ENCODE measurements at places on chromosomes 4 and X.

DNA sequence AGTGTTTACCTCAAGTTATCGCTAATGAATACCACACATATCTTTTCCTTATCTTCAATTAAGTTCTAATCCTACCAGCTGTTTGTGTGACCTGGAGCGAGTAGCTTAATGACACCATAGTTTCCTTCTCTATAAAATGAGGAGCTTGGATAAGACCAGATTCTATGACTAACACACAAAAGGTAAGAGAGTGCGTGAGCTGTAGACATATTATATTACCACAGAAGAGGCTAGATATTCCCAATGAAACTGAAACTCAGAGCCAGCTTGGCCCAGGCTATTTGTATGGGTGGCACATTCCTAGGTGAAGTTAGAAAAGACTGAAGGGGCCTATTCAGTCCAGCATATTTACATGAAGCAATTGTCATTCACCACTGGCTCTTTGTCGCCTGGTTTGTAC lies 30.2 kb downstream of the ASB5 start:
- peak; percentile 40 for DNase-seq

DNA sequence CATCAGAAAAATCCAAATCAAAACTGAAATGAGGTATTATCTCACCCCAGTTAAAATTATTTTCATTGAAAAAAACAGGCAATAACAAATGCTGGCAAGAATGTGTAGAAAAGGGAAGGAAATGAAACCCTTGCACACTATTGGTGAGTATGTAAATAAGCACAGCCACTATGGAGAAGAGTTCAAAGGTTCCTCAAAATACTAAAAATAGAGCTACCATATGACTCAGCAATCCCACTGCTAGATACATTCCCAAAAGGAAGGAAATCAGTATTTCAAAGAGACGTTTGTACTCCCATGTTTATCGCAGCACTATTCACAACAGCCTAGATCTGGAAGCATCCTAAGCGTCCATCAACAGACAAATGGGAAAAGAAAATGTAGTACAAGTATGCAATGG lies 932.4 kb downstream of the PCDH18 start:
- no peak for DNase-seq

DNA sequence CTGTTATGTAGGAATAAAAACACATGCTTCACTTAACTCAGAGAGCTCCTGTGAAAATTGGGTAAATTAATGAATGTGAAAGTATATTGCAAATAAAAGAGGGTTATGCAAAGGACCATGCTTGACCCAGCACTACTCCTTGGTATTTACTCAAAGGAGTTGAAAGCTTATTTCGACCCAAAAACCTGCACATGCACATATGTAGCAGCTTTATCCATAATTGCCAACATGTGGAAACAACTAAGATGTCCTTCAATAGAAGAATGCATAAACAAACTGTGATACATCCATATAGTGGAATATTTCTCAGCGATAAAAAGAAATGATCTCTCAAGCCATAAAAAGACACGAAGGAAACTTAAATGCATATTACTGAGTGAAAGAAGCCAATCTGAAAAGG lies 41.7 kb upstream of the SRD5A3 start:
- no peak for DNase-seq

GRCh38 chr4:162115333-162115732 lies 48.5 kb downstream of the FSTL5 start:
- no peak for DNase-seq

DNA sequence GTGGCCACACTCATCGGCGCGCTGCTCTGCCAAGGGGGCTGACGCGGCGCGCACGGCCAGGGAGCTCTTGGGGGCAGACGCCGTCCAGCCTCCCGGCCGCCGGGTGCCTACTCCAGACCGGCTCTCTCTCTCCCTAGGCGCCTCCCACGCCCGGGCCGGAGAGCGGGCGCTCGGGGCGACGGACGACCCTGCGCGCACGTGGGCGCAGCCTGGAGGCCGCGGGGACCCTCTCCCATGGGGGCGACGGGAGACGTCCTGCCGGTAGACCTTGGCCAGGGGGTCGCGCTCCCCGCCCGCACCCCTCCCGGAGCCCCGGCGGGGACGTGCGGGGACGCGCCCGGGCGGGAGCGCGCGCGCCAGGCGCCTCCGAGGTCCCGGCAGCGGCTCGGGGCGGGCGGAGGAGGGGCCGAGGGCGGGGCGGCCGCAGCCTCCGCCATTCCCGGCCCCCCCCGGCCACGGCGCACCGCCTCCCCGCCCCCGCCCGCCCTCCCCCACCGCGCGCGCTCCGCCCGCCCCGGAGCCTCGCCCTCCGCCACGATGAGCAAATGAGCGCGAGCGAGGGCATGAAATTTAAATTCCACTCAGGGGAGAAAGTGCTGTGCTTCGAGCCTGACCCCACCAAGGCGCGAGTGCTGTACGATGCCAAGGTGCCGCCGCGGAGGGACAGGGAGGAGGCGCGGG lies at the start of gene MSL3:
TSS of gene MSL3 (plus strand) at position 519 of the 681 bp plus-strand sequence. CDS start at position 546, 27 bp downstream.
- peak; percentile 74 for DNase-seq

DNA sequence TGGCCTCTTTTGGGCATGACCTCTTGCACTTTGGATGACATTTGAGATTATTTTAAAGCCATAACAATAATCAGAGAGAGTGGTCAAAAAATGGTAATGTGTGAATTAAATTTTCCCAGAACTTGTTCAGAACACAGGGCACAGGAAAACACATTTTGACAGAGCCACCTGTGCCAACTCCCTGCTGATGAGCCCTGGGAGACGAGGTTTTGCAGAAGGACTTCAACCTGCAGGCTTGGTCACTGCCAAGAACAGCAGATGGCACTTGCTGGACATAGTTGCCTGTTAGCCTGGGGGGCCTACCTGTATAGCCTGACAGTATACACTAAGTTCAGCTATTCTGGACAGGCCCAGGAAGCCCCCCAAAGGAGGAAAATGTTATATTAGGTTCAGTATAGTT lies 277.8 kb upstream of the EMCN start:
- peak; percentile 5 for DNase-seq

DNA sequence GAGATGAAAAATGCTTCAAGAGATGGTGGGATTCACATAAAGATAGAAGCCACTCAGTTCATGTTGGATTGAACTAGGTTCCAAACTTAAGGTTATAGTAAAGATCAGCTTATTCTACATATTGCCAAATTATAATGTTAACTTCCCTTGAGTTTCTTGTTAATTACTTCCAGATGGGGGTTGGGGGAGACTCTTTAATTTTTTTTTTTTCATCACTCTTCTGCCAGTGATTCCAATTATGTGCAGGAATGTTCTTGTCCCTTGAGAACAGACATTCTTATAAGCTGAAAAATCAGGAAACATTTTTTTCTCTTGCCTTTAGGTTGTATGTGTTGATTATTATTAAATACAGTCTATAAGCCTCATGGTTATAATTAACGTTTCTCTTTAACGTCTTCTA lies 30.0 kb downstream of the MND1 start:
- peak; percentile 59 for DNase-seq

All from muscle of leg (tissue), 16 donors.